ENCODE measurements at places on chromosomes 5 and 9.

DNA sequence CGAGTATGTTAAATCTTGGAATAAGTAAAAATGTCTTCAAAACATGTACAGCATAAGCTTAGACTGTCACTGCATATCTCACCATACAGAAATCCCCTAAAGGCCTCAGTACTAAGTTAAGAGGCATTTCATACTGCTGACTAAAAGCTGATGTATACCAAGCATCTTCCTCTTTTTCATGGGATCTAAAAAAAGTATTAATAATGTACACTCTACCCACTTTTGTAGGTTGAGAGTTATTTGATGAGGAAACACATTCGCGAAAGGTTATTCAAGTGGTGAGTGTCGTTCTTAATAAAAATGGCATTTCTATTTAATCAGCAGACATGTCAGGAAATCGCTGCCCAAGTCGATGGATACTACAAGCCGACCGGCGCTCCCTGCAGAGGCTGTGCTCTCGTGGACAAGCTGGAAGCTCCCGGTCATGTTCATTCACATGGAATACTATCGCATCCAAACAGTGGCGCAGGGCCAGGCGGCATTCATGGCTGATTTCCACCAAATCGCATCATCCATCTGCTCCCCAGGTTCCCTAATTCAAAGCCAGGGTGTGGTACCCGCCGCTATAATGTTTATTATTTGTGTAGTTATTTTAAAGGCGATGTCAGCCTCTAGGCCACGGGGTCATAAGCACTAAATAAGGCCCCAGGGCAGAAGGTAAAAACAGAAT is 724 bp downstream of the SGTB start:
- peak; percentile 22 for DNase-seq

- DNase-seq = no peak
These were observed 297.9 kb upstream of the EDIL3 start for GRCh38 chr5:84682531-84682930.

GRCh38 chr9:126023962-126024361 is 276.8 kb downstream of the PBX3 start:
- DNase-seq = no peak

- no peak for DNase-seq
These were observed 44.7 kb downstream of the PRRT1B start for GRCh38 chr9:131589993-131590392.

GRCh38 chr5:113354055-113354454 is 80.7 kb downstream of the TSSK1B start:
- no peak for DNase-seq

GRCh38 chr9:86573886-86574285 is 219.7 kb upstream of the TUT7 start:
- DNase-seq = no peak

GRCh38 chr9:137110147-137110910 is 4.2 kb downstream of the DPP7 start:
- no peak for DNase-seq

GRCh38 chr5:74406844-74407243 is 233.7 kb downstream of the ENC1 start:
- DNase-seq = no peak

GRCh38 chr5:56060276-56061110 is 65.7 kb upstream of the IL6ST start:
- no peak for DNase-seq

All from NCI-H526 treated with DMSO at 0.1 percent for 48 hours (cell line).